ENCODE measurements at places on chromosomes 4 and X.

- no peak for DNase-seq
Measured at GRCh38 chr4:184251670-184251980, 34.0 kb upstream of the ENPP6 start.

GRCh38 chrX:131068945-131069719 lies 11.0 kb downstream of the ARHGAP36 start:
- no peak for DNase-seq

DNA sequence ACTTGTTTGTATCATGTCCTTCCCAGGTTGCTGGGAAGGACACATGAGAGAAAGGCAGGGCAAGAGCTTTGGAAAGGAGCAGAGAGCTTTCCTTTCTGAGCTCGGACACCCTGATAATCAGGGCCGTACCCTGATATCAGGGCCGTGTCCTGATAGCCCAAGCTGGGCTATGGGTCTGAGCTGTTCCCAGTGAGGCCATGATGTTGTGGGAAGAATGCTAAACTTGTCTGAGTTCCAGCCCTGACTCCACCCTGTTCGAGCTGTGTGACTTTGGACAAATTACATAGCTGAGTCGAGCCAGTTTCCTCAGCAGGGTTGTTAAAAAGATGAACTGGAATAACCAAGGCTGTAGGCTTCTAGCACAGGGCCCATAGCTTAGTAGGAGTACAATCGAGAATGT lies 3.3 kb upstream of the CXCR3 start:
- DNase-seq, result no peak

- DNase-seq, result no peak
Measured at GRCh38 chr4:7610841-7611240, 176.1 kb upstream of the PSAPL1 start.

GRCh38 chr4:153028535-153028934 lies 92.4 kb downstream of the FHDC1 start:
- DNase-seq, result no peak

GRCh38 chr4:5824635-5825034 lies 68.3 kb downstream of the CRMP1 start:
- peak; percentile 53 for DNase-seq

DNA sequence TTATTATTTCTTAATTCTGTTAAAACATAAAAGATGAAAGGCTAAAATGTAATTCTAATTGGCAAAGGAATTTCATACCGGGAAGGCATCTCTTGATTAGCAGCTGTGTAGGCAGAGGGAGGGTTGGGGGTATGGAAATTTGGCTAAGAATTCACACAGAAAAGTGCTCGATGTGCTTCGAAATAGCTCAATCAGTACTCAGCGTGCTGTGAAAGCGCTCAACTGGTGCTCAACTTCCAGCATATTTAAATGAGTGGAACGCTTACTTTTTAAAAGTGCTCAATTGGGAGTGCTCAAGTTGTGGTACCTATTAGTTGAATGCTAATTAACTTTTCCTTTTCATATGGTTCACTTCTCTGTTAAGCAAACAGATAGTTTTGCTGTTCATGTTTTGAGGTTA lies 695.9 kb upstream of the ATOH1 start:
- no peak for DNase-seq

DNA sequence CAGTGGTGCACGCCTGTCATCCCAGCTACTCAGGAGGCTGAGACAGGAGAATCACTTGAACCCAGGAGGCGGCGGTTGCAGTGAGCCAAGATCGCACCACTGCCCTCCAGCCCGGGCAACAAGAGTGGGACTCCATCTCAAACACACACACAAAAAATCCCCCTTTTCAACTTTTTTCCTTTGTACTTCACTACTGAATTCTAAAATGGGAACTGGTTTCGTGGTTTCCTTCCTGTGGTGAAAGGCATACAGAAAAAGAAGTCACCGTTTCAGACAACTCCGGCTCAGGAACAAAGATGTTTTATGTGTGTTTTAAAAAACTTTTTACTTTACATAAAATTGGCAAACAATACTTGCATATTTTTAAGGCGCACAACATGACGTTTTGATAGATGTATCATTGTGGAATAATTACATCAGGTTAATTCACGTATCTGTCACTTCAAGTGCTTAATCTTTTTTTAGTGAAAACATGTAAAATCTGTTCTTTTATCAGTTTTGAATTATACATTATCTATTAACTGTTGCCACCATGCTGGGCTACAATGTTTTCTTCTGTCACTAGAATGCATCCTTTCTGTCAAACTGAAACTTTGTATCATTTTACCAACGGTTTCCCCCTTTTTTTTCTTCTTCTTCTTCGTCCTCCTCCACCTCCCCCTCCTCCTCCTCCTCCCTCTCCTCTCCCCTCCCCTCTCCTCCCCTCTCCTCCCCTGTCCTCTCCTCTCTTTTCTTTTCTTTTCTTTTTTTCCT lies 186.0 kb downstream of the CRLF2 start:
- DNase-seq, result no peak

GRCh38 chrX:7146020-7146702 lies 1.4 kb upstream of the STS start:
- no peak for DNase-seq

GRCh38 chr4:3810796-3811485 lies 44.8 kb downstream of the ADRA2C start:
- no peak for DNase-seq

DNA sequence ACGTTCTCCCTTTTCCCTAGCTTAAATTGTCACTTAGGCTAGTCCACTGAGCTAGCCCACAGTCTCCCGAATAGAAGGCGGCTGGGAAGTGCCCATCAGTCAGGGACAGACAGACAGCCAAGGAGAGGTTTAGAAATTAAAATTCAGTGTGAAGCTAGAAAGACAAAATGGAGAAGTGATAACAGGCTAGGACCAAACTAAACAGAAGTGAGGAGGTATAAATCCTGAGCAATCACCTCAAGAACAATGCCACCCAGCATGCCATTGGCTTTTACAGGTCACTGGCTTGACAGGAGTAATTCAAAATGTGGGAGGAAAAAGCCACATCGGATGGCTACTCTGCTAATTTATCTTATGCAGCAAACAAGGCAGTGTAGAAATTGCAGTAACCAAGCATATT lies 138.9 kb downstream of the MAPK10 start:
- DNase-seq, result no peak

- DNase-seq, result no peak
Measured at GRCh38 chr4:3434881-3435685, 6.7 kb upstream of the HGFAC start.

GRCh38 chrX:150627957-150628356 lies 59.5 kb downstream of the MTM1 start:
- DNase-seq, result no peak

DNA sequence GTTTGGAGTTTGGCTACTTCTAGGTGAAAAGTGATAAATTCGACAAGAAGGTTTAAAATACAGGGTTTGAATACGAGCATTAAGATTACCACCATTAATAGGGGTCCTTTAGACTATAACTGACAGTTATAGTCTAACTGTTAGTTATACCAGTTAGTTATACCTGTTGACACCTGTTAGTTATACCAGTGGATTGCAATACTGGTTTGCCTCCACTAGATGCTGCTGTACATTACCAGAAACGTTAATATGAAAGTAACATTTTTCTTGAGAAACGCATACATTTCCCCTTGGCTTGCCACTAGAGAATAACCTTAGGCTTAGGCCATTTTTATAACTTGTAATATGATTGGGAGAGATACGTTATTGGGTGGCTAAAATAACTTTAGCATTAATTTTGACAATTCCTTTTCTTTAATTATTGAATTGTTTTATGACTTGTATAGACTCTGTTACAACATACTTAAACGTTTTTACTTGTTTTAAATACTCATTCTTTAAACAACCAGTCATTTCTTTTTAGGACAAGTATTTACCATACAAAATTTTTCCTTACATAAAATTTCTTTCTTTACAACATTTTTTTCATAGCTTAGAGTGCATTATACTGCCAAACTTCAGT lies 911.2 kb downstream of the FSTL5 start:
- no peak for DNase-seq

- no peak for DNase-seq
Measured at GRCh38 chrX:41148553-41148952, 63.3 kb downstream of the USP9X start.

DNA sequence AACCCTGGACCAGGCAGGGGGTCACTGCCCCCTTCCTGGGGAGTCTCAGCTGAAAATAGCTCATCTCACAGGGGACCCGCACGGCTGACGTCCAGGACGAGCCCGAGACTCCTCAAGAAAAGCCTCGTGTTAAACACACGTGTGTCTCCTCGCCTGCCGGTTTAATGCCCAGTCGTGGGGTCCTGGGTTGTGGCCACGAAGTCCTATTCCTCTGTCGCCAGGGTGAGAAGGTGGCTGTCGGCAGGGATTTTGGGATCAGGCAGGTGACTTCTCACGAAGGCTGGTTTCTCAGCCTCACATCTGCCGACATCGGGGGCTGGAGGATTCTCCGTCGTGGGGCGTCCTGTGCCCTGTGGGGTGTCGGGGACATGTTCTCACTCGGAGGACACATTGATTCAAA lies 44.3 kb upstream of the PPP2R3B start:
- DNase-seq, result no peak

DNA sequence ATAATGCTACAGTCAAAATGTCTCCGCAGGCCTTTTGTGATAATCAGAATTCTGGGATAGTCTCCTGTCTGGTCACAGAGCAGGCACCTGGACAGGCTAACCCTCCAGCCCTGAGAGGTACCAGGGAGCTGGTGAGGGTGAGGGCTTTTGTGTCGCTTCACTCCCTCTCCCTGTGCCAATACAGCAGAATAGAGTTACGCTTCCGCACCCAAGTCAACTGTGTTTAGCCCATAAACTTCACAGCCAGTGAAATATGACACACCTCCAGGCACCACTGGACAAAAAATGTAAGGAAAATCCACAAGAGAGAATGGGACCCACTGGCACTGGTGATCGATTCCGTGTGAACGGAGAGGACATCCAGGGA lies 1.3 kb downstream of the GAK start:
- DNase-seq, result no peak

GRCh38 chr4:6811165-6811564 lies 28.6 kb downstream of the KIAA0232 start:
- DNase-seq, result no peak

DNA sequence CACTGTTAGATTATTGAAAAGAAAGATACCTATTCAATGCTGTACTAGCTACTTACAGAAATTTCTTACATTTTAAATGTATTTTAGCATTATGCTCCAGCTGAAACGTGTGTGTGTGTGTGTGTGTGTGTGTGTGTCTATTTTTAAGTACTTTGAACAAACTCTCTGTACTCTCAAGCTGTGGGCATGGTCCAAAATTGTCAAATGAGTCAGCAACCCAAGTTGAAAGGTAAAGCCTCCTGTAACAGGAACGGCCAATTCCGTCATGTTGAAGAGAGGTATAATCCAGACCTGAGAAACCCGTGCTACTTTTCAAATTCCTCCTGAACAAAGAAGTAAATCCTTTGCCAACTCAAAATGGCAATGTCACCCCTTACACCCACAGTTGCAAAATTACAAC lies 20.5 kb downstream of the MAOB start:
- no peak for DNase-seq

DNA sequence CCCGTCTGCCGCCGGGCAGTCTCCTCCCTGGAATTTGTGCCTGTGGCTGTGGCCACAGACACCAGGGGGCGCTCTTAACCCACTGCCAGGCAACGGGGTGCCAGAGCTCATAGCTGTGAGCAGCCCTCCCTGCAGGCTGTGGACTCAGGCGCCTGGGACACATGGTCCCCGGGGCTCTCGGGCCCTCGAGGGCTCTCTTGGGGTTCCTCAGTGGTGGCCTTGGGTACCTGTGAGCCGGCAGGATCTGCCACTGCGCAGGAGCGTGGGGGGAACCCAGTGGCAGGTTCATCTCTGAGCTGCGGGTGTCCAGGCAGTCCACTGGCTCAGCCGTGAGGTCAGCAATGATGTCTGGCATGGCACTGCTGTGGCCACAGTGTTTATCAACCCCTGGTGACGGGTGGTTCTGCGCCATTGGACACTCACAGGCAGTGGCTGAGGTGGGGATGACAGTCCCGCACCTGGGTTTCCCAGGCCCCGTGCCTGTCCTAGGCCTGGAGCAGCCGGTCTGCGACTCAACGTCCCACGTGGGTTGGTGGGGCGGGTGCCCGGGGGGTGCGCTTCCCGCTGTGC lies 37.2 kb downstream of the PCGF3 start:
- DNase-seq, result peak; percentile 95

DNA sequence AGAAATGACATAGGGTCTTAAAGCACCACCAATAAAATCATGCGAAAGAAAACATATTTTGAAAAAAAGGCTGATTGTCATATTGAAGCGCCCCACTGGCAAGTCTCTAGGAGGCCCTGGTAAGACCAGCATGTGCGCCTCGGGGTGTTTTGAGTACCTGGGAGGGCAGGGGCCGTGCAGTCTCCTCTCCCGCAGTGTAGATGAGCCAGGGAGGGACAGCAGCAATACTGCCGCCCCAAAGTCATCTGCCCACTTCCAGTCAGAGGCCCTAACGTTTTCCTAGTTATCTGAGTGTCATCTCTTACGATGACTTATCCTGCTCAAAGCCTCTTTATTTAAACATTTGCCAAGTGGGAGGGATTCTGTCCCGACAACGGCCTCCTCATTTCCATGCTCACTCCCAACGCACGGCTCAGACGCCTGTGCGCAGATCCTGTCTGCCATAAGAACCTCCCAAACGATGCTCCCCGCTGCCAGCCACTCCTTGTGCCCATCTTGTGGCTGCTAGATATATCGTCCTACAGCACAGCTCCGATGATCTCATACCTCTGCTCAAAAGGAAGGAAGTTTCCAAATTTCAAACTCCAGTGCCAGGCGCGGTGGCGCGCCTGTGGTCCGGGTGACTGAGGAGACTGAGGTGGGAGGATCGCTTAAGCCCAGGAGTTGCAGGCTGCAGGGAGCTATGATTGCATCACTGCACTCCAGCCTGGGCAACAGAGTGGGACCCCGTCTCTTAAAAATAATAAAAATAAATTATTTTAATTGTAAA lies 17.2 kb upstream of the SCRG1 start:
- no peak for DNase-seq

- DNase-seq, result peak; percentile 26
Measured at GRCh38 chr4:83490876-83491450, 6.1 kb upstream of the ABRAXAS1 start.

DNA sequence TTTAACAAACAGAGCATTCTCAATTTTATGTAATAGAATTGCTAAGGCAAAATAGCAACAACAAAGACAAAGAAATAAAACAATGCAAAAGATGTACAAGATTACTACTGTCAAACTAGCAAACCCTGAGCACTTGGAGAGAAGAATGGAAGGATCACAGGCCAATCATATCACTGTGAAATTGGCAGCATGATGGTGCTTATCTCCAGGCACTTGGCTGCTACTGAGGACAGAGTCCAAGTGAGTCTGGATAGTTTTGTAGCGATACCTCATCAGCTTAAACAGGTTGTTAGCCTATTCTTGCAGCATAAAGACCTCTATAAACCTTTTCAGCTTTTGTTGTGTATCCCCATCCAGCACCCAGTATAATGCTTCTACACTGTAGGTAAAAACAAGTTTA lies 117.7 kb downstream of the C4orf33 start:
- no peak for DNase-seq

DNA sequence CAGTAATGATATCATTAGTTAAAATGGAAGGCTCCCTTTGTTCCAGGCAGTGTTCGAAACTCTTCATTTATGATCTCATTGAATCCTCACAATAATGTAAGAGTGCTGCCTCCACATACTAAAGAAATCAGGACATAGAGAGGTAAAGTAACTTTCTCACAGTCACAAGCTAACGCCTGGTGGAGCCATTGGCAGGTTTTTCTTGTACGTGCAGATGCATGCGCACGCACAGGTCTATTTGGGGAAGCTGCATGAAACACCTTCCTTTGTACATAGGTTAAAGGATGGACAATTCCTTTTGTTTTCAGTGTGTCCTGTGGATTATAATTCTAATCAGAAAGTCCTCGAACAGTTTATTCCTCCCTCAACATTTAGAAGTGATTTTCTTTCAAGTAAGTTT lies 176.2 kb downstream of the RAPGEF2 start:
- no peak for DNase-seq

- DNase-seq, result peak; percentile 47
Measured at GRCh38 chrX:54087661-54088060, 43.4 kb upstream of the PHF8 start.

Measured in D721Med (cell line).